ENCODE measurements at places on chromosomes 3 and 15.

DNA sequence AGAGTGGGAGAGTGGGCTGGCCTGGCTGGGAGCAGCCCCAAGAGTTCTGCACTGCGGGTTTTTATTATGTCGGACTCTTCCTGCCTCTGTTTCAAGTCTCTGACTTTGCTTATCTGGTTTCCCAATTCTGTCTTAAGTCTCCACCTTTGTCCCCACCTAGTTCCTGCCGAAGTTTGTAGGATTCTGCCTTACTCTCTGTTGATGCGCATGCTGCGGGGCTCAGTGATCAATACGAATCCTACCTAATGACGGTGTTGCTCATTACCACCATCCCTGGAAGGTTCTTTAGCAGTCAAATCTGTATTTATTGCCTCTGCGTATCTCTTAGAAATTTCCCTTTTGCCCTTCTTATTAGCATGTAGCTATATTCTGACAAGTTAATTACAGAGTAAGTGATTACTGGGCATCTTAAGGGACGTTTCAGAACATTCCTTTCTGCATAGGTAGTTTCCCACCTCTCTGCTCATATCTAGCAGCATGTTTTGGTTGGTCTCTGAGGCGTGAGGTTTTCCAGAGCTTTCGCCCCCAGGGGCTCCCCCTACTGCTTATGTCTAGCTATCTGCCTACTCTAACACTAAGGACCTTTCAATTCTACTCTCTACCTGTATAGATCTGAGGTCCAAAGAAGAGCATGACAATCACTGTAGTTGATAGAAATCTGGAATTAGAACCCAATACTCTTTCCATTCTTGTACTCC, 236.0 kb upstream of the EIF1B start:
- DNase-seq: peak; percentile 4

- DNase-seq: no peak
Observed at GRCh38 chr3:107315141-107315540, 62.1 kb upstream of the CCDC54 start.

GRCh38 chr15:89112341-89112971, 24.2 kb downstream of the ABHD2 start:
- peak; percentile 57 for DNase-seq

DNA sequence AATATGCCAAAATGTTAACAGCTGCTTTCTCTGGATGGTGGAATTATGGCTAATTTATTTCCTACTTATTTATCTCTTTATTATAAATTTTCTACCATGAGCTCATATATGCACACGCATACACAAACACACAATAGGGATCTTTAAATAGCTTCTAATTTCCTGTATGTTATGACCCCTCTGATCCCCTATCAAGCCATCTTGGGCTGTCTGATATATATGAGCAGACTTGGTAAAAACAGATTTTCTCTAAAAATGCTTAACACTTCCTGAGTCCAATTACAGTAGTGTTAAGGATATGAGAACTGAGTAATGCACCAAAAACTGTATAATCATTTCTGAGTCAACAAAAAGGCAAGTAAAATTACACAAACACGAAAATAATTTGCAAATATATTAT, 52.0 kb upstream of the LMOD3 start:
- DNase-seq: no peak

- no peak for DNase-seq
Observed at GRCh38 chr3:4880850-4881249, 98.4 kb upstream of the BHLHE40 start.

DNA sequence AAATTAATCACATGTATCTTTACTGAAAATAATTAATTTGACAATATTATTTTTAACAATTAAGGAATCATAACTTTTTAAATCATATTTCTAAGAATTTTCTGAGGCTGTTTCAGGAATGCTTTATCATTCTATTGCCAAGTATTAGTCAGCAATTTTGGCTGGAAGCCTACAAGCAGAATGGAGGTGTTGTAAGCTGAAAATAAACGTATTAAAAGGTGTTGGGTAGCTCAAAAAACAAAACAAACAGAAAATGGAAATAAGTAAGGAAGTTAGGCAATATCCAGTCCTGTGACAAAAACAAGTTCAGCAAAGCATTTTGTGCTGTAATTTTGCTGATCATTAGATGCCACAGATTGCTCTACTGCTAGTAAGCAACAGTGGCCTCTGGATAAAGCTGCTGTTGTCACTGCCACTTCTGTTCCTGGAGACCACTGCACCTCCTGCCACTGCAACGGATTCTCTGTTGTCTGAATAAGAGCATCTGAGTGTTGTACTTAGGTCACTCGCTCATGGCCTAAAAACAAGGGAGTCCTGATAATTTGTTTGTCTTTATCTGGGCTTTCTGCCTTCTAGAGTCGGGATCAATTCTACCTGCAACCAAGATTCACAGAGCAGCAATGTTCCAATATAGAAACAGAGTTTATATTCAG, 63.5 kb upstream of the SLITRK3 start:
- DNase-seq: peak; percentile 24

DNA sequence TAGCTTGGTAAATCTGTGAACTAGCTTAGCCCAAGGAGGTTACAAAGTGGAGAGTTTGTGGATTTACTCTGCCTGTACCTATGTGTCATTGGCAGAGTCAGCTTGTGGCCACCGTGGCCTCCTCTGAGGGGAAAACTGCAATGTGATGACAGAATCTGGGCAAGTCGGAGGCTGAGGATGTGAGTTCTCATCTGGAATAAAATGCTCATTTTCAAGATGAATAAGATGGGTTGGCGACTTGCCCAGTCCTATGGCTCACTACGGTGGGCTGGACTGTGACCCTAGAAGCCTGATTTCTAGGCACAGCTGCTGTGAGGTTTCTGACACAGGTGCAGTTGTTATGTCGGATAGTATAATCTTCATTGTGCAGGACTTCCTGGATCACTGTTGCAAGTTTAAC, 83.7 kb downstream of the ETV5 start:
- DNase-seq: peak; percentile 11

Data from hematopoietic multipotent progenitor cell treated with erythropoietin and hydrocortisone succinate and interleukin-3 and kit ligand, for 4 days (in vitro differentiated cells).